ENCODE measurements at places on chromosomes 16 and 17.
A peak's percentile ranks its signal among the peaks of the same experiment; 100 is the strongest.

DNA sequence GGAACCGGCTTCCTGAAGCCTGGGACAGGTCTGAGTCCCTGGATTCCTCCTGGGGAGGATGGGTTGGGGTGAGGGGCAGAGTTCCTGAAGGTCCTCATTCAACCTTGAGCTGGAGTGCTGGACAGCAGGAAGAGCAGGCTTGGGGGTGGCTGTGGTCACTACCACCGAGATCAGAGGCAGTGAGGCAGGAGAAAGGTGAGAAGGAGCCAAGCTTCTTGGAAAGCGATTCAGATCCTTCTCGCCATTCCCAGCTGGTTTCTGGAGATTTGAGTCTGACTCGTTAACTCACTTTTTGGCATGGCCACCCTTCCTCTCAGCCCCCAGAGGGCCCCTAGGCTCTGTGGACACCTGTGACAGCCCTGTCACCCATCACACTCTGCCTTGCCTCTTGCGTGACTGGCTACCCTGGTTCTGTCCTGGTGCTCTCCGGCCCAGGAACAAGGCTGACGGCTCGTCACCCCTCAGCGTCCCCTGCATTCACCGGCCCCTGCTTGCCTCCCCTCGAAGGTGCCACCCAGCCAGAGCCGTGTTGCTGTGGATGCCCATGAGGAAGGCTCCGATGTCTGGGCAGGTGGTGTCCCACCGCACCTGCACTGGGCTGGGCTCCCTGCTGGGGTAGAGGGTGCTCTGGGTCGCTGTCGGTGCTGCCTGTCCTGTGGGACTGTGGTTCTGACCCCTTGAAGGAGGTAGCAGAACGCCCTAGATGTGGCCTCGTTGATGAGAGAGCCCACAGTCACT is 9.7 kb upstream of the TIMP2 start:
- no peak for DNase-seq

DNA sequence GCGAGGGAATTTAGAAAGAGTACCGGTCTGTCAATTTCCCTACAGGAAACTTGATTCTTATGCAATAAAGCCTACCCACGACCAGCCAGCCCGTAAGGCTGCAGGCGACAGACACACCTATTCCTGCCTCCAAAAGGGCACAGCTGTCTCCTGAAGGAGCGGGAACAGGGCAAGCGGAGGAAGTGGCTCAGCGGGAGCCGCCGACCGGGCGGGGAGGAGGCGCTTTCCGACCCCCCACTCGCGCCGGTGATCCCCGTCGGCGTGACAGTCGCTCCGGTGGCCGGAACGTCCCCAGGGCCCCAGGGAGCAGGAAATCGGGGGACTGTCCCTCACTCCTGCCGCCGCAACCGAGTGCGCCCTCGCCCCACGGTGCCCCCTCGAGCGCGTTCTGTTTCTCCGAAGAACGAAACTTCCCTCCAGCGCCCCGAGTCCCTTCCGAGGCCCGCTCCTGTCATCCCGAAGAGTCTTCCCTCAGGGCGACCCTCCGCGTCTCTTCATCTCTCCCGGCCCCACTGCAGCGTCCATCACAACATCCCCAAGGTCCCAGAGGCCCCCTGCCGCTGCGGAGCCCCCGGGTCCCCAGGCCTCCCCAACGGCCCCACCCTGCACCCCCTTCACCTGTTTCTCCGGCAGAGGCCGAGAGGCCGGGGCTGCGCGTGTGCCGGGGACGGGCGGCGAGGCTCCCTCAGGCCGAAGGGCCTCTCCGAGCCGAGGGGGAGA is 421 bp downstream of the STAT3 start:
- peak; percentile 27 for DNase-seq

GRCh38 chr17:42553161-42553818 is 567 bp downstream of the HSD17B1 start:
- no peak for DNase-seq

DNA sequence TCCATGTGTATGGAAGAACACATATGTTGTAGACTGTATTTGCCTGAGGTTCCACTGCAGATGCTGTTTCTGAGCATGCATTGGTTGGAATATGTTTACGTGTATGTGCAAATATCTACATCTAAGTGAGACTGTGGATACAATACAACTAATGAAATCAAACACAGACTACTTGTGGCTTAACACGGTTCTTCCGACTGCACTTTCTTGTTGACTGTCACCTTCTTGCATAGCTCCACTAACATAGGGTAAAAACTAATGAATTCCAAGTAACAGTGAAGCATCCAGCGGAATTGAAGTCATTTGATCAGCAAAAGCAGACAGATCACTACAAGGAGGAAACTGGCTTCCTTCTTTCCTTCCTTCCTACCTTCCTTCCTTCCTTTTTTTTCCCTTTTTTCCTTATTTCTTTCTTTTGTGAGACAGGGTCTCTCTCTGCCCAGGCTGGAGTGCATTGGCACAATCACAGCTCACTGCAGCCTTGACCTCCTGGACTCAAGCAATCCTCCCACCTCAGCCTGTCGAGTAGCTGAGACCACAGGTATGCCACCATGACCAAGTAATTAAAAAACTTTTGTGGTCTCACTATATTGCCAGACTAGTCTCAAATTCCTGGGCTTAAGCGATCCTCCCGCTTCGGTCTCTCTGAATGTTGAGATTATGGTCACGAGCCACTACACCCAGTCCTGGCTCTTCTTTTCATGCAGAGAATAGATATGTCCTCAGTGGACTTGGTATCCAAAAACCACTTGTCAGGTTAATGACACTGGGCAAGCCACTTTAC is 22.0 kb upstream of the CCL1 start:
- no peak for DNase-seq

DNA sequence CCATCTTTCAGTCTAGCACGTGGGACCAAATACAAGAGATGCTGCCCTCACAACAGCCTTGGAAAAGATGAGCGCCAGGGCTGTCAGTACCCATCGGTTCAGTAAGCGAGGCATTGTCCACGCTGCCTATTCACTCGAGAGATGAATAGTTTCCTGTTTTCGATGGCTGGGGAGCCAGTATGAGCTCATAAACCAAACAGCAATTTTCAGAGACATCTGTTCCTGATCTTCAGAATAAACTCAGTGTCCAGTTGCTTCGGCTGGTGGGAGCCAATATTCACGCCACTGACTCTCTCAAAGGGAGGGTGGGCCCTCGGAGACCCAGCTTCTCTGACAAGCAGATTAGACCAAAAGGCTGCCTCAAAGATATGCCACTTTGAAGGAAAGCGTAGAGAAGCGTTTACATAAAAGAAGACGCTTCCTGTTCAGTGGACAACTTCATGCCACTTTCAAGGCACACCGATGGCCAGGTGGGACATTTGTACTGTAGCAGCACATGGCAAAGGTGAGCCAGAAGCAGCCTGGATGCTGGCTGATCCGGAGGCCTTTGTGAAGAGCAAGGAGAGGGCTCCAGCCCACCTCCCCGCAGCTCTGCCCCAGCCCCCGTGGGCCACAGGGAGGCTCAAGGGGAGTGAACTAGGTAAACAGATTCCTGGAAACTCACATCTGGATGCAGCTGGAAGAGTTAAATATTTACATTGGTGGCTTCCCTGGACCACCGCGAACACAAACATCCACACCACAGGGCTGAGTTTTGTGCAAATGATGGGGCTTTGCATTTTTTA is 6.0 kb downstream of the TIMM22 start:
- DNase-seq: peak; percentile 81

GRCh38 chr17:2374549-2375285 is 26.1 kb downstream of the MNT start:
- no peak for DNase-seq

DNA sequence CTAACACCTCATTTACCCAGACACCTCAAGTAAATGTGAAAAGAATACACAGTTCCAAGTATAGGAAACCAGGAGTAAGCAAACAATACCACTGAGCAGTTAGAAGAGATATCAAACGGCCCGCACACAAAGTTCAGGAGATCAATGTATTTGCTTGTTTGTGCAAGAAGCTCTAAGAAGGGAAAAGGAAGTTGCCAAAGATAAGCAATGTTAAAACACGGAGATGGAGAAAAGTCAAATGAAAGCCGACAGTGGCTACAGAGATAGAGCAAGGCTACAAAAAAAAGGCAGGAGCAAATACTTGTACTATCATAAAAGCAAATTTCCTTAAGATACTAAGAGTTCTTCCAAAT is 29.5 kb downstream of the PSME3IP1 start:
- DNase-seq: no peak

- no peak for DNase-seq
These were observed 61.0 kb upstream of the RBL2 start for GRCh38 chr16:53372992-53373871.

DNA sequence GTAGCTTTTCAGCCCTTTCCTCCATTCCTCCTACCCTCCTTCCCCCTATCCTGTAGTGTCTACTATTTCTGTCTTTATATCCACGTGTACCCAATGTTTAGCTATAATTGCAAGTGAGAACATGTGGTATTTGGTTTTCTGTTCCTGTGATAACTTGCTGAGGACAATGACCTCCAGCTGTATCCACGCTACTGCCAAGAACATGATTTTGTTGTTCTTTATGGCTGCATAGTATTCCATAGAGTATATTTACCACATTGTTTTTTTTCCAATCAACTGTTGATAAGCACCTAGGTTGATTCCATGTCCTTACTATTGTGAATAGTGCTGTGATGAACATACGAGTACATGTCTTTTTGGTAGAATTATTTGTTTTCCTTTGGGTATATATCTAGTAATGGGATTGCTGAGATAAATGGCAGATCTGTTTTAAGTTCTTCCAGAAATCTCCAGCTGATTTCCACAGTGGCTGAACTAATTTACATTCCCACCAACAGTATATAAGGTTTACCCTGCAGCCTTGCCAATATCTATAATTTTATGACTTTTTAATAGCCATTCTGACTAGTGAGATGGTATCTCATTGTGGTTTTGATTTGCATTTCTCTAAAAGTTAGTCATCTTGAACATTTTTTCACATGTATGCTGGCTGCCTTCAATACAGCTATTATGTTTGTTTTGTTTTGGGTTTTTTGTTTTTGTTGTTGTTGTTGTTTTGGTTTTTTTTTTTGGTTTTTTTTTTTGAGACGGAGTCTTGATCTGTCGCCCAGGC is 10.9 kb upstream of the COPRS start:
- no peak for DNase-seq

DNA sequence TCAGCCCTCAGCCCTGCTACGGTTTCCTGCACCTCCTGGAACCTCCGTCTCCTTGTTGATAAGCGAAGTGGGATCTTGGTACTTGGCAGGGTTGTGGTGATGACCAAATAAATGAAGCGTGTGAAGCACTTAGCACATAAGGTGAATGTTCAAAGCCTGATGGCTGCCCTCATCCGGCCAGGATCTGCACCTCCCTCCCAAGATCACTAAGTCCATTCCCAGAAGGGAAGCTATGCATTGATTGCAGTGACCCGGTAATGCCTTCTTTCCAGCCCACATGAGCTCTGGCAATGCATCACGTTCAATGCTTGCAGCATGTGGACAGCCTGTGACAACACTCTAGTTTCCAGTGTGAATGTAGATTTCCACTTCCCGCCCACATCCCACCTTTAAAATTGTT is 24.9 kb upstream of the RHOT1 start:
- no peak for DNase-seq

All from iris pigment epithelial cell (primary cell).